ENCODE measurements at places on chromosomes 16 and 17.

- DNase-seq, result no peak
Measured at GRCh38 chr16:1144476-1145382, 8.2 kb upstream of the CACNA1H start.

DNA sequence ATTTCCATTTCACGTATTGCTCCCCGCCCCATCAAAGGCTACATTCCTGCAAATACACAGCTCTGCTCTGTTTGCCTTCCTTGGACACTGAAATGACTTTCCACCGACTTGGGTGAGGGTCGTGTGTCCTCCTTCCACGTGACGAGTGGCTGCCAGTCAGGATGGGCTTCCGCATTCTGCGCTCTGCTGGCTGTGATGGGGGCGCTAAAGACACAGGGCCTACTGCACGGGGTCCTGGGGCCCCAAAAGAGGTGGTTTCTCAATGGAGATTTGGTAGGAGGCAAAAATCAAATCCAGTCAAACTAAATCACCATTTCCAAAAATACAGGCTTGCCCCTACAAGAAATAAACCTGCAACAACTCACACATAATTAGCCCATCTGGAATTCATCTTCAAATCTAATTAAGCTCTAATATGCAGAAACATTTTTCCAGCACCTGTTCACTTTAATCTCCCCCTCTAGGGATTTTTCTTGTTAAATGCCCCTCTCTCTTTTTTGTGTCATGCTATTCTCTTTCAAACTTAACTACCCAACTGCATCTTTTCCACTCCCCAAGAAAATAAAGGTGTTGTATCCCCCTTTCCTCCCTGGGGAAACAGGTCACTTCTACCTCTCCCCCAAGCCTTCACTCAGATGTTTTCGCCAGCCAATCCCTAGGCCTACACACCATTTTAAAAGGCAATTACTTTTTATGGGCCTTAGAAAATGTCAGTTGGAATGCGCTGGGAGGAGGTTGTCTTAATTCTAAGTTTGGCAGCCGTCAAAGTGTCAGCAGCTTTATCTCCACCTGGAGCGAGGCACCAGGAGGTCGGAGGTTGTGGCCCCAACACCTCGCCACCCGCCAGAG lies 21.9 kb upstream of the FAAP100 start:
- no peak for DNase-seq

GRCh38 chr17:56577843-56578204 lies 15.7 kb upstream of the NOG start:
- DNase-seq, result no peak

- DNase-seq, result no peak
Measured at GRCh38 chr17:43531955-43532354, 14.2 kb downstream of the ETV4 start.

GRCh38 chr17:82970818-82971590 lies 108.4 kb upstream of the METRNL start:
- DNase-seq, result no peak

- no peak for DNase-seq
Measured at GRCh38 chr17:6843241-6843880, 11.8 kb upstream of the TEKT1 start.
